ENCODE measurements at places on chromosomes 5 and 9.
A peak's percentile ranks its signal among the peaks of the same experiment; 100 is the strongest.

GRCh38 chr5:127994087-127994660 lies 89.4 kb upstream of the SLC12A2 start:
- DNase-seq, result no peak

DNA sequence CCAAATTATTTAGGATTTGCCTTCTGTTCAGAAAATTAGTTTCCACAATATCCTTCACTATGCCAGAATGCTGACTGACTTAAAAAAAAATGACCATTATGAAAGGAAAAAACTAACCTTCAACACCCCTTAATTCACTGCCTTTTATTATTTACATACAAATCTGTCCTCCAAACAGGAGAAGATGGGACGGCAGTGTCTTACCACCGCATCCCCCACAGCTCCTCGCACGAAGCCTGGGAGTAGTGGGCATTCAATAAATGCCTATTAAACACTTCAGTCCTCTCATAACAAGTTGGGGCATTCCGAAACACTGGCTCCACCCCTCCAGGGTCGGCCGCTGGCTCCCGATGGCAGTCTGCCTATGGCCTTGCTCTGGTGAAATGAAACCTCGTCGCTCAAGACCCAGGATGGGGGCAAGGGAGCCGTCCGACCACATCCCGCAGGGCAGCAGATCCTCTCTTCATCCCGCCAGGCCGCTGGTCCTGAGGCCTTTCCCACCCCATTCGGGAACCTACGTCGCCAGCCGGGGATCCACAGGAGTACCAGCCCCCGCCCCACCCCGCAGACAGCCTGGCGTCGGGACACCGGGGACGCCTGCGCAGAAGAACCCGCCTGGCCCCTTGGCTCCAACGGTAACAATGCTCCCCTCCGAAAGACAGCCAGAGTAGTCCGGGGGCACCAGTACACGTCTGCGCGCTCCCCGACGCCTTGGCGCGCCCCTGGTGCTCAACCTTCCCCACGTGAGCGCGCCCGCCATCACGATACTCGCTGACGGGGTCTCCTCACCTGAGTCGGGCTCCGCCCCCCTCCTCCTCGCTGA lies 613 bp downstream of the ZBTB5 start:
- DNase-seq, result no peak

DNA sequence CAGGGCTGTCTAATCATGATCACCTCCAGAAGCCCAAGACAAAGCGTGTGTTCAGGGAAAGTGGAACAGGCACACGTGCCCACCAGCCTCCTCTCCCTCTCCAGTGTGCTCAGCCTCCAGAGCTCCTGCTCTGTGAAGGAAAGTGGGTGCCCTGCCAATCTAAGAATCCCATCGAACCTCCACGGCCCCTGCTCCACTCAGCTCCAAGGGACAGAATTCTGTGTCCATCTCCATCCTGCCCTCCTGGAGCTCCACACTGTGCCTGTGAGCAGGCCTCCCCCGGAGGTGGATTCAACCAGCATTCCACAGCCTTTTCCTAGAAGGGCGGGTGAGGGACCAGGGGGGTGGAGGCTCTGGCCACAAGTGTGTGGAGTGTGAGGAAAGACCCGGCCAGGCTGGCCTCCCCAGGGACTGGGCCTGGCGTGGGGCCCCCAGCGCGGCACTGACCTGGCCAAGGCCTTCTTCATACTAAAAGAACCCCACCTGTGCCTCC lies 6.0 kb downstream of the EEIG1 start:
- no peak for DNase-seq

GRCh38 chr9:121827251-121827967 lies 176.0 kb downstream of the DAB2IP start:
- DNase-seq, result peak; percentile 46

- no peak for DNase-seq
Observed at GRCh38 chr9:137465000-137465719, 6.0 kb upstream of the NSMF start.

DNA sequence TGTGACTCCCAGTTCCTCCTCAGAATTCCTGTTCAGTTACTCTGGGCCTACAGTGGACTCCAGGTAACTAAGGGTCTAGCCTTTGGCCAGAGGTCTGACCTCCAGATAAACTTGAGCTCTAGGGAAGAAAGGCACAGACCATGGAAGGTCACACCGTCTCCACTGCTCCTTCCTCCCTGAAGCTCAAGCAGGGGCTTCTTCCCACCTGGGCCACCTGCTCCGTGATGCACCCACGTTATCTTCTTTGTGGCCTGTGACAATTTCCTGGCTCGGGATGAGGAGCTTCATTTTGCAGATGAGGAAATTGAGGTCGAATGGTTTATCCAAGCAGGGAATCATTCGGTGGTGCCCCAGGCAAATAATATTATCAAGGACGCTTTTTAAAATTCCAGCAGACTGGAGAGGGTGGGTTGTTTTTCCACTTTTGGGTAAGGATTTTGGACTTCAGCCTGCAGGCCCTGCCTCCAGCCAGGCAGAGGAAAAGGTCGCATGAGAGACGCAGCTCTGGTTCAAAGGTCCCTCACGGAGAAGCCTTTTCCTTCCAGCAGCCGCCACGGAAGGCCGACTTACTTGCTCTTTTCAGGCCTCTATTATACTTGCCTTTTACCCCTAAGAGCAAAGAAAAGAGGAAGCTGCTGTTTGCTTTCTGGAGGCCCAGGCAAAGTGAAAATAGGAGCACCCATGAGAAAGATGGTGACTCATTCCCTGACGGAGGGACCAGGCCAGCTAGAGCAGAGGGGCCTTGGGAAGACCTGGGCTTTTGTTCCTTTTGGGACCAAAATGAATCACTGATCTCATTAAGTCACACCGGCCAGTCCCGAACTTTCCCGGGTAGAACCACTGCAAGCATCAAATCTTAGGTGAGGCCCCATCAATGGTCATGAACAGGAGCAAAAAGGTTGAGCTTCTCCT lies 22.8 kb upstream of the DUSP1 start:
- no peak for DNase-seq

- no peak for DNase-seq
Observed at GRCh38 chr5:116935561-116936162, 361.0 kb upstream of the SEMA6A start.

DNA sequence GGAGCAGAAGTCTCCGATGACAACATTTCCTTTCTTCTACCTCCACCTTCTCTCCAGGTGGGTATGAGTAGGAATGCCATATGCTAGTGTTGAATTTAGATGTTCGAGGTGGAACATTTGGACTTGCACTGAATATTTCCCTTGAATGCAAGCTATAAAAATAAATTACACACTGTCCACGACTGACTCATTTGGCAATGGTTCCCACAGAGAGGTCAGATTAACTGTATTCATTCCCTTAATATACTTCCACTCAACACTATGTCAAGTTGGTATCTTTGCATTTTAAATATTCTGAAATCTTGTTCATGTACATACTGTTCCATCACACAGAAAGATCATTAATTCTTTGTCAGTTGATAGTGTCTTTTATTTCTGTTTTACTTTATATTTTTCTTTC lies 222.6 kb upstream of the PIK3R1 start:
- no peak for DNase-seq

DNA sequence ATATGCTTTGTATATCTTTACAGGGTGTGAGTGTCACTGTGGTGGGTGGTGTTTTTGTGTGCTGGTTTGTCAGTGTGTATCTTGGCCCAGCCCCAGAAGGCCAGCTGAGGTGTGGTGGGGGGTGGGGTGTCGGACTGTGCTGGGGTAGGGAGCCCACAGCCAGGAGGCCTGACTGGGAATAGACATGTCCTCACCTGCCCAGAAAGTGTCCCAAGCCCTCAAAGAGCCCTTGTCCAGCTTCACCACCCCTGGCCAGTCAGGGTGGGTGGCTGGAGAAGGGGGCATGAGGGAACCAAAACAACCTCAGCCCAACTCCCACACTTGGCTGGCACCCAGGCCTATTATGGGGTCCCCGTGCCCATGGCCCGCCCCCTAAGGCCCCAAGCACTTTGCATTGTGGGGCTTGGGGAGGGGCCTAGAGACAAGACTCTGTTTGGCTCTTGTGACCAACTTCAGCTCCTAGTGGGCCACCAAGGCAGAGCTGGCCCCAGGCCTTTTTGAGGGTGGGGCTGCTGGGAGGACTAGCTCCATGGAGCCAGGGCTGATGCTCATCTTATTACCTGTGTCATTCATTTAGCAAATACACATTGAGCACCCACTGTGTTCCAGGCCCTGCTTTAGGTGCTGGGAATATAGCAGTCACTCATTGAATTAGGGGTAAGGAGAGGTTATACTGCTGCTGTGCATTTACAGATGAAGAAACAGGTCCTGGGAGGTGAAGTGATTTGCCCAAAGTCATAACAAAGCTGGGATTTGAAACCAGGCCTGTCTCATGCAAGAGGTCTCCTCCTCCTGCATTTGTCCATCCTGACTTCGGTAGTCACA lies 56.2 kb upstream of the PSD2 start:
- no peak for DNase-seq

DNA sequence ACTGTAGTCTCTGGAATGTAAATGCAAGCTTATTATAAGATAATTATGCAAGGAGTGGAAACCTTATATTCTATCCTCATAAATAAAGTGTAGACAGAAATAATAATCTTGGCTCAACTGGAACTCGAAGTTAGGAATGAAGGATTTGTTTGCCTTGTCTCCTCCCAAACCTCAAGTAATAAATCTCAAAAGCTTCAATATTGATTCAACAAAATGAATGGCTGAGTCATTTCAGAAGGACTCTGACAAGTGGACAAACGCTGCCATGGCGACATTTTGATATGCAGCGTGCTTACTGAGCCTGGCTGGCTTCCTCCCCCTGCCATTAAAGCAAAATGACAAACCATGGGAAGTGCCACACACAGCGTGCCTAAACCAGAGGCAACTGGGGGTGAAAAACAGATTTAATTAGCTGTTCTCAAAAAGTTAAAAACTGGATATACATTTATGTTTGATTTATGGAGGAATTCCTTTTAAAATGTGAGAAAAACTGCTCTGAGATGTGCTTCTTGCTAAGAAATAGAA lies 10.5 kb upstream of the ADGRV1 start:
- DNase-seq, result no peak

DNA sequence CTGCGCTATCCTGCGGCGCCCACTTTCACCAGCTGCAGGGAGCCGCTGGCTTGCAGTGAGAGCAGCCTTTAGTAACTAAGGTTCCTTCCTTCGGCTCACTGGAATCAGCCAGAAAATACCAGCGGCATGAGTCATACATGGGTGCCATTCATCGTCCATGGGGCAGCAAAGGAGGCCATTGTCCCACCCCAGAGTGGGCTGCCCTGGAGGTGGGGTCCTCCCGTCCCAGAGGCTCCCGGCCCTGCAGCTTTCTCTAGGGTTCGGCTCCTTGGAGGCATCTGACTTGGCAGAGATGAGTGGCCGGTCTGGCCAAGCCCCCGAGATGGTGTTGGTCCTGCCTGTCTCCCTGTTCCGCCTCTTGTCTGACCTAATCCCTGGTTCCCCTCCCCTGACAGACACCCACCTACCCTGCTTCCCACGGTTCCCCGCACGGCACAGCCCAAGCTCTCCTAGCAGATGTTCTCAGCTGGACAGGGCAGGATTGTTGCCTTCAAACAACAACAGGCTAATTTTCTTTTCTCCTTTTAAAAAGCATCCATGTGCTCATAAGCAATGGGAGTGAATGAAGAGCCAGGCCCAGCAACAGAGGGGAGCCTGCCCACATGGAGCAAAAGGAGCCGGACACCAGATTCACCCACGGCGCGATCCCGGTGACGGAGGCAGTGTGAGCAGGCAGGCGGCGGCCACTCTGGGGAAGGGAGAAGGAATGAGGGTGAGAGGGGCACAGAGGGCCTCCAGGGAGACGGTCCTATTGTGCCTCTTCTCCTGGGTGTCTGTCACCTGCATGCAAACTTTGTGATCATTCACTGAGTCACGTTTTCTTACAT lies 97.0 kb upstream of the COL5A1 start:
- DNase-seq, result peak; percentile 36

GRCh38 chr9:130465383-130466096 lies 20.8 kb downstream of the ASS1 start:
- DNase-seq, result no peak

DNA sequence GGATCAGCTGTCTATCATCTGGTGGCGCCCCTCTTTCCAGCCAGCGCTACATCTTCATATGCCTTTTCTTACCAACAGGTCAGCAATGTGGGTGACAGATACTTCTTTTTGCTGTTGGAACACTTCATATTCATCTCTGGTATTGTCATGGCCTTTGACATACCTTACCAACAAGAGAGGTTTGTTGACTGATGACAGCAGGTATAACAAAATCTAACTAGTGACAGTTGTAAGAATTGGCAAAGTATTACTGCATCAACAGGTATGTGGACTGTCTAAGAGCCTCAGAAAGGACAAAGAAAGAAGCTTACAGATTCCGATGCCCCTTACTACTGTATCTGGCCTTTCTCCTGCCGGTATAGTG lies 29.9 kb upstream of the ZSWIM6 start:
- no peak for DNase-seq

- no peak for DNase-seq
Observed at GRCh38 chr5:997001-997474, 11.6 kb upstream of the NKD2 start.

DNA sequence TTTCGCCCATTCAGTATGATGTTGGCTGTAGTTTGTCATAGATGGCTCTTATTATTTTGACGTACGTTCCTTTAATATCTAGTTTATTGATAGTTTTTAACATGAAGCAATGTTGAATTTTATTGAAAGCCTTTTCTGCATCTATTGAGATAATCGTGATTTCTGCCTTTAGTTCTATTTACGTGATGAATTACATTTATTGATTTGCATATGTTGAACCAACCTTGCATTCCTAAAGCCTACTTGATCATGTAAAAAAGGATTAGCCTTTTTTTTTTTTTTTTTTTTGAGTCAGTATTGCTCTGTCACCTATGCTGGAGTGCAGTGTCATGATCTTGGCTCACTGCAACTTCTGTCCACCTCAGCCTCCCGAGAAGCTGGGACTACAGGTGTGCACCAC lies 25.1 kb downstream of the ITK start:
- DNase-seq, result no peak

GRCh38 chr9:111831371-111832108 lies 36.8 kb upstream of the SHOC1 start:
- no peak for DNase-seq

DNA sequence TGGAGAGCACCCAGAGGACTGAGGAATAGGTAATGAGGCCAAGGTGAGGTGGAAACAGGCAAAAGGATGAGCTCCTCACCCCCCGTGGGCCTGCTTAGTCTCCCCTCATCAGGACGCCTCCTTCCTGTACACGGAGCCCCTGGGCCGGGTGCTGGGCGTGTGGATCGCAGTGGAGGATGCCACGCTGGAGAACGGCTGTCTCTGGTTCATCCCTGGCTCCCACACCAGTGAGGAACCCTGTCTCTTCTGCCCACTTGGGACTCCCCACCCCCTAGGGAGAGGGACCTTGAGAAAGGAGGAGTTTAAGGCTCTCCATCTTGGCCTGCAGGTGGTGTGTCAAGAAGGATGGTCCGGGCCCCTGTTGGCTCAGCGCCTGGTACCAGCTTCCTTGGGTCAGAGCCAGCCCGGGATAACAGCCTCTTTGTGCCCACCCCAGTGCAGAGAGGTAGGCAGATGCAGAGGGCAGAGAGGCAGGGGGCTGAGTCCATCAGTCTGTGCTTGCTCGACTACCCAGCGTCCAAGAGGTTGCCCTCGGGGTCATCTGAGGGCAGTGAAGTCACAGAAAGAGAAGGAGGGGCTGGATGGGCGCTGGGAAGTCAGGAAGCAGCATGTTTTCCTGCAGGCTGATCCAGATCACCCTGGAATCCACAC lies 7.0 kb downstream of the DOLK start:
- no peak for DNase-seq

GRCh38 chr5:122394284-122394930 lies 82.4 kb downstream of the SNCAIP start:
- no peak for DNase-seq

- no peak for DNase-seq
Observed at GRCh38 chr5:80152778-80153177, 103.1 kb downstream of the SERINC5 start.
